ENCODE measurements at places on chromosomes 3 and 15. TPM values are rescaled to one million over a fixed set of nuclear protein-coding genes. Genes with fewer than 3 reads are reported as not detected.

DNA sequence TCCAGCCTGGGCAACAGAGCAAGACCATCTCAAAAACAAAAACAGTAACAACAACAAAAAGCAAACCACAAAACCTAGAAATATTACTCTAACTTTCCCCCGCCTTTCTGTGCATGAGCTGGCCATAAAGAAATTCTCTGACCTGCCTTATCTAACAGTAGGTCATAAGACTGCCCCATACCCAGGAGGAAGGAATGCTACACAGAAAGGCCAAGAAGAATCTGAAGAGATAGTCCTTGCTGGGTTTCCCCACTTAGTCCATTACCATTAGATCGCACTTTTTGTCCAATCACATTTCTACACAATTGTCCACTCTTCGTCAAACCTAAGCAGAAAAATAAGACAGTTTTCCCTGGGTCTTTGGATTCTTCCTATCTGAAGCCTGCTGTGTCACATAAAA lies 23.5 kb downstream of the CIAO2A start:
- DNase-seq: no peak

GRCh38 chr15:57060799-57061198 lies 142.4 kb downstream of the TCF12 start:
- no peak for DNase-seq

GRCh38 chr15:90572893-90573292 lies 43.2 kb downstream of the CRTC3 start:
- DNase-seq: no peak

The ACP3 gene
- total RNA-seq: 3.2 TPM

GRCh38 chr15:78207641-78208340 lies 26.6 kb downstream of the ACSBG1 start:
- no peak for DNase-seq

DNA sequence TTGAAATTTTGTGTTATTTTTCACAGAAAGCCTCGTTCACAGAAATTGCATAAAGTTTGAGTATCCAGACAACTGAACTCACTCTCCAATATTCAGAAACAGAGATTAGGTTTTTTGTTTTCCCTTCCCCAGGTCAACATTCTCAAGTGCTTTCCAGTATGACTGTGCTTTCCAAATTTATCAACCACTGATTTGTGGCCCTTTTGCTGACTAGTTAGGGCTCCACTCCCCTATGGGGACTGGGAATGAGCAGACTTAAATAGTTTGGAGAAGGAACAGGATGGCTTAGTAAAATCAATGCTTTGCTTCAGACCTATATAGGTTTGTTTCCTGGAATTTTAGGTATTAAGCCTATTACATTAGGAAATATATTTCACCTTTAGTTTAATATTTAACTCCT lies 38.2 kb upstream of the NAALADL2 start:
- no peak for DNase-seq

The IFT80 gene
- 83.6 TPM for total RNA-seq

The KBTBD13 gene
- 0.32 TPM for total RNA-seq

The ADAMTS17 gene
- total RNA-seq: 10.7 TPM

The CPNE9 gene
- not detected for total RNA-seq

GRCh38 chr3:152323834-152324233 lies 55.1 kb downstream of the MBNL1 start:
- DNase-seq: no peak

Measured in urinary bladder (tissue), 4 donors.